Thoracic aorta (tissue), 2 donors: ENCODE measurements at places on chromosomes 5 and 9. TPM values are rescaled to one million over a fixed set of nuclear protein-coding genes. Genes with fewer than 3 reads are reported as not detected.

The MZB1 gene
- not detected for total RNA-seq

The NUTM2G gene
- not detected for total RNA-seq

The ORM2 gene
- total RNA-seq: not detected

The PCDHA3 gene
- 0.68 TPM for total RNA-seq

DNA sequence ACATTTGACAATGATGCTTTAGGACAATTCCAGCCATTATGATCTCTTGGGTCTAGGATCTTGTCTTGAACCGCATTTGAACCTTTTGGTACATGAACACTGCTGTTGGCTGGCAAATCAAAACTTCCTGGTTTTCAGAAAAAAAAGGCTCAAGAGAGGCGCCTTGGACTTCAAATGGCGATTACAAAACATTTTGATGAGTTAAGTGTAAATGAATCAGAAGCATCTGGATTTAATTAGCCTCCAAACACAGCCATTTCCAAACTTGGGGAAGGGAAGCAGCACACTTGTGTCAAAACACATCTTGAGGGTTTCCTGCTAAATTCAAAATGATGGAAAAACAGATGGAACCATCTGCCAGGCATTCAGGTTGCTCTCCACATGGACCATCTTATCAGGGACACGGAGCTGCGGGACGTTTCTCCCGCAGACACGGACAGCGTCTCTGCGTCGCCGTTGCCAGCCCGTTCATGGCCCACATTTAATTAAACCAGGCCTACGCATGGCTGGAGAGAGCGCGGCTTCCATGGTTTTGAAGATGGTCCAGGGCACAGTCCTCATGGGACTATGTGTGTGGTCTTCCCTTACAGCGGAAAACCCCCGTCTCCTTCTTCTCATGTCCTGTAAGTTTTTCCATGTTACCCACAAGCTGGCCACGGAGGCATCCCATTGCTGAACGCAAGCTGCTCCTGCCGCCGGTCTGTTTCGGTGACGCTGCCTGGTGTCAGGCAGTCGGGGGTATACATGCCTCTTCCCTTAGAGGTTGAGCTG, 55.8 kb upstream of the PTCH1 start:
- no peaks in the 10 kb centered on the region for H3K4me1 ChIP-seq
- H3K27me3 ChIP-seq: no peaks in the 10 kb centered on the region
- no peak overlapping the region for H3K27ac ChIP-seq
- no peak for DNase-seq
- H3K36me3 ChIP-seq: no peaks in the 10 kb centered on the region
